NCI-H524 (cell line): ENCODE measurements at places on chromosomes 3 and 15.

DNA sequence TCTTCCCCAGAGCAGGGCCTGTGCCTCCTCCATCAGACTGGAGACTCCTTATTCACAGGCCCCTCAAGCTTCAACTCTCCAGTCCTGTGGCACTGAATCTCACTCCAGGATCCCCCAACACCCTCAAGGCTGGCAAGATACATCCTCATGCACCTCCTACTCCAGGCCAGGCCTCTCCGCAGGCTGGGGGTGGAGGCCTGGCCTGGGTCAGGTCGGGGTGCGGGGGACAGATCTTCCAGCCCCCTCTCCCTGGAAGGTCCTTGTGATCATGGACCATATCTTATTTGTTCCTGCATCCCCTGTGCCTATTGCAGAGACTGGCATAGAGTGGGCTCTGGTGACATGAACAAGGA is 147.3 kb downstream of the SMAD6 start:
- DNase-seq = no peak

DNA sequence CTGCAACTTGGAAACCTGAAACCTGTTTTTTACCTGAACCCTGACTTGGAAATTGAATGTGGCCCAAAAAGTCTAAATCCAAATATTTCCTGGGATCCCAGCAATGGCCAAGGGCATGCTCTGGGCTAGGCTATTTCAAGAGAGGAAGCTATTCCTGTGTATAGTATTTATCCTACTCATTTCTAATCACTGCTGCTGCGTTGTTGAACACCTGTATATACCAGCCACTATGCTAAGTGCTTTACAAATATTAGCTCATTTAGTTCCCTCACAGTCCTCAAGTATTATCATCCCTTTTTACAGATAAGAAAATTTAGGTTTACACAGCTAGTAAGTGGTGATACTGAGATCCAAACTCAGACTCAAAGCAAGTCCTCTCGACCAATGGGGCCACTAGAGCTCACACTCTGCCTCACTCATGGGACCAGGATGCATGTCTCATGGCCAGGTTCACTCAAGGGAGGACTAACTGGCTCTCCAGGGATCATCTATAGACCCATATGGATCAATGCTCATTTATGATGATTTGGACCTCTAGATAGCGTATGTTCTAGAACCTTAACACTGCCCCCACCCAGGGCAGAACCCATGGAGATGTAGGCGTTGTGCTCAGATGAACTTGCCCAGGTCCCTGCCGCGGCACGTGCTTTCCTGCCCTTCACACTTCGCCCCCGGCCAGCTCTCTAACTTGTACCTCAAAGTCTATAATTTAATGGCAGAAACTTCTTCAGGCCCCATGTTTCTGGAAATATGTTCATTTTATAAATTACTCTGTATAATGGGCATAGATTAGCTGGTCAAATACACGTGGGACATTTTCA is 2.6 kb upstream of the CCR4 start:
- no peak for DNase-seq

- DNase-seq = no peak
Measured at GRCh38 chr3:127215714-127216414, 22.9 kb downstream of the PRR23E start.

DNA sequence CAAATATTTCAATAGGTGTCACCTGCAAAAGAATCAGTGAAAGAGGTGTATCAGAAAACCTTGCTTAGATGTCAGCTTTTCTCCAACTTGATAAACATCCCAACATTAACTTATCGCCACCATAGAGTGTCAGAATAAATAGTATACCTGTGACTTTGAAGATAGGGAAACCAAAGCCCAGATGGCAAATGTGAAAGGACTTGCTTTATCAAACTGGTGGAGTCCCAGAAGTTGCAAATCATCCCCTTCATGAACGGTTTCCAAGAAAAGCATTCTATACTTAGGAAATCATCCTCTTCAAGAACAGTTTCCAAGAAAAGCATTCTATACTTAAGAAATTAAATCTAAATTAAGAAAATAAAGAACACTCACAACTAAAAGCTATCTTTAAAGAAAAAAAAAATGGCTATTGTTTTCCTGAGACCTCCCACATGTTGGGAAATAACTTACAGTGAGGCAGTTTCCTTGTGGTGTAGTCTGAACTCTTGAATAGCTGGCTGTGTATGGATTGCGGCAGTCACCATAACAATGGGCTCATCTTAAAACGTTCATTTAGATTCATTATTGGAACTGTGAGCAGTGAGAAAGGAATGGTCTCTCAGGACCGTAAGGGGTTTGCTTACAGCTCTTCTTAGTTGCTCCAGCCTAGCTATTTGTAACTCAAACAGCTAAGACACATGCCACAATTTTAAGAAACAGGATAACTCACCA is 56.5 kb downstream of the GHSR start:
- DNase-seq = no peak

DNA sequence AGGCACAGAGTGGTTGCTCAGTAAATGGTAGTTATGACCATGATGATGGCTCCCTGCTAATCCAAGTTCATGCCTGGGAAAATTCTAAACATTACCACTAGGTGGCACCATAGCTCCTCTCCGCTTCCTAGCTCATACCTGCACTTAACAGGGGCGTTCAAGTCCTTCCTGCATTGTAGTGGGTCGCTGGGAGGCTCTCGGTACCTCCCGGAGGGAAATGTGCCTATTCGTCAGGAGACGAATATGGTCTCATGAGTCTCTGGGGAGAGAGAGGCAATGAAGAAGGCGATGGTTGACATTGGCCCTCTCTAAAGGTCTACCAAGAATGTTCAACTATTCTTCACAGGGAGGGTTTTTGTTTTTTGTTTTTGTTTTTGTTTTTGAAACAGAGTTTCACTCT is 10.9 kb downstream of the MESP1 start:
- DNase-seq = peak; percentile 91

DNA sequence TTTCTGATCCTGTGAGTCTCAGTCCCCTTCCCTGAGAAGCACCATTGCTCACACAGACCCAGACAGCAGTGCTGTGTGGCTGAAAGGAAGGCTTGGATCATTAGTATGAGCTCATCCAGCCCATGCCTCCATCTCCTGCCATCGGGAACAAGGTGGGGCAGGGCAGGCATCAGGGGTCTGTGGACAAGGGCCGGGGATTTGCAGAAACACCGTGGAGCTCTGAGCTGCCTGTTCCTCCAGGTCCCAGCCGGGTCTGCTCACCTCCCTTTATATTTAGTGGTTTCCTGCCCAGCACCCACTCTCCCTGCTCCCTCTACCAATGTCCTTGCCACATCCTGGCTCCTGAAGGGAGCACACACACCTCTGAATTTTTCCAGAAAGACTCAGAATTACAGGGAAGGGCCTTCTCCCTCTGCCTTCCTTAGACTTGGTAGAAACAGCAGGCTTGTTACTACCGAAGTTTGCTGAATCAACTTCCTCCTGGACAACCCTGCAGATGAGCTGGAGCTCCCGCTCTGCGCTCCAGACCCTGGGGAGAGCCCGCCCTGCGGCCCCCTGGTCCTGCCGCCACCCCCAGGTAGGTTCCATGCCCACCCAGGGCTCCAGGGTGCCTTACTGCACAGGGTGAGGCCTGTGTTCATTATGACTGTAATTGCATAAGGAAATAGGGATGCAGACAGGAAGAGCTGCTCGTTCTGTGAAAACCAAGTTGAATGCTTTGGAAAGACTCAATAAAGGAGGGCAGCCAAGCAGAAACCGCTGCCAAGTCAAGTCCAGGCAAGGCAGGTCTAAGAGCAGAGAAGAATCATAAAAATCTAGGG is 128.1 kb downstream of the NSMCE3 start:
- DNase-seq = no peak

DNA sequence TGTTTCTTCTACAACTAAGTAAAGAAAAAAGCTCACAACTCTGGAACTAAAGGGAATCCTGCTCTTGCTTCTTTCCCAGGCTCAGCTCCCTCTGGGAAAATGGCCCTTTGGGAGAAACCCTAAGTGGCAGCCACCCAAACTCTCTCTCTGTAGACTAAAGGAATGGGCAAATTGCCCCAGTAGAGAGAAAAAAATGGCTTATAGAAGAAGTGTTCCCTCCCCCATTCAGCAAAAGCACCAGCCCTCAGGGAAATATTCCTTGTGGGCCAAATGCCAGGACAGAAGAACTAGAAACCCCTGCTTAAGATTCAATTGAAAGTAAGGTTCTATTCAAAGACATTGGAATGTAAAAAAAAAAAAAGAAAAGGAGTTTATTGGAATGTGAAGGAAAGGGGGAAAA is 603.7 kb upstream of the ALCAM start:
- no peak for DNase-seq

GRCh38 chr15:68574046-68574445 is 4.7 kb upstream of the CORO2B start:
- DNase-seq = no peak
